ENCODE measurements at places on chromosomes 3 and 15.

GRCh38 chr3:44186111-44186672 is 55.5 kb upstream of the TOPAZ1 start:
- DNase-seq = no peak

- DNase-seq = no peak
Observed at GRCh38 chr3:23421811-23422516, 218.8 kb downstream of the UBE2E2 start.

DNA sequence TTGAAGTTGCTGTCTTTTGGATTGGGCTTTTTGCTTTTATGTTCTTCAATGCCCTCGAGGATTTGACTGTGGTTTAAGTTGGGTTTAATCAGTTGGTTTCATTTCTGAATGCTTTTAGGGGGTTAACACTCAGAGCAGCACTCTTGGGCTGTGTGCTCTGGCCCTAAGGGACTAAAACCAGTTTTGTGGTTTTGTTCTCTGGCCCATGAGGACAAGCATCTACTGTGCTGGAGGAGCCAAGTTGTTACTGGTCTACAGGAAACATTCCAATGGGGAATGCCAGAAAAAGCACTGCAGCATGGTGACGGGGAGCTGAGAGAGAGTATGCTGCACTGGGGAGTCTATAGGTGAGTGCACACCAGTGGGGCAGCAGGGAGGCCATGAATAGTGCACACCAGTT is 596.9 kb downstream of the ZBBX start:
- DNase-seq = no peak

- no peak for DNase-seq
Observed at GRCh38 chr3:14077310-14077709, 47.4 kb downstream of the CHCHD4 start.

GRCh38 chr15:68220967-68221366 is 8.6 kb downstream of the CLN6 start:
- no peak for DNase-seq

- DNase-seq = no peak
Observed at GRCh38 chr3:79587150-79587549, 180.6 kb downstream of the ROBO1 start.

DNA sequence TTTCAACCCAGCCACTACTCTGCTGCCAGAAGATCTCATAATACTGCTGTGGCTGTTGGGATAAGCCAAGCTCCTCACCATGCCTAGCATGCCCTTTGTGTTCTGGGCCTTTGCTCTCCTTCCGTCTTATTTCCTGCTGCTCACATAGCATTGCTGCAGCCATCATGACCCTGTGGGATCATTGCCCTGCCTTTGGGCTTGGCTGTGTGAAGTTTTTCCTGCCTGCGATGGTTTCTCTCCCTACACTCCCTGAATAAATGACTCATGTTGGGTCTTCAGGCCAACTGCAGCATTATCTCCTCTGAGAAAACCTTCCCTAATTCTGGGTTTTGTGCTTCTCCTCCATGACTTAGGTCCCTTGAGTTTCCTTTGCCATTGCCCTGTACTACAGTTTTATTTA is 20.8 kb upstream of the TRA2B start:
- DNase-seq = no peak

DNA sequence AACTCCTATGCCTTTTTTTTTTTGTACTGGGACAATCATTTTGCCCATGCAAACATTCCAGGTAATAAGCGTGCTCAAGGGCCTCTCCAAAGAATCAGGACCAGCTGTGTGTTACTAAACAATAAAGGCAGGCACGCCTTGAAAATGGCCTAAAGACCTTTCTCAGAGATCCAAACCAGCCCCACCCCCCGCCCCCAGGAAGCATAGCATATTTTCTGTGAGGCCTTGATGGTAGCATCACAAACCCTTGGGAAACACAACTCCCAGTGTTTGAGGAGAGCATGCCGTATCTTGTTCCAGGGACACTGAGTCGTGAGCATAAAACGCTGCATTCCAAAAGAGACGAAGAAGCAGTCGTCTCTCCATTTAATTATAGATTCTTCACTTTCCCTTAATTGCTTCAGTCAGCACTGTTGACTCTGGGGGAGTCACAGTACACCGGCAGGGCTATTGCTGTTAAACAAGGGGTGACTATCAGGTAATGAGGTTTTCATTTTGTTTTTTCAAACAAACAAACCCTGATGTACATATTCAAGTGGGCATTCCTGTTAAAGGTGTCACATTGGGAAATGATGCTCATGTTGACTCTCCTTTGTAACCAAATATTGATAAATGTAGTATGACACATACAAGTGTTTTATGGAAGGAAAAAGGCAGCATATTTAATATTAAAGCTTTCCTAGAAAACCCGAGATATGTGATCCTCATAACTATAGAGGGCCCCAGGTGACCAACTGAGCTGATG is 4.4 kb upstream of the TPM1 start:
- DNase-seq = no peak

DNA sequence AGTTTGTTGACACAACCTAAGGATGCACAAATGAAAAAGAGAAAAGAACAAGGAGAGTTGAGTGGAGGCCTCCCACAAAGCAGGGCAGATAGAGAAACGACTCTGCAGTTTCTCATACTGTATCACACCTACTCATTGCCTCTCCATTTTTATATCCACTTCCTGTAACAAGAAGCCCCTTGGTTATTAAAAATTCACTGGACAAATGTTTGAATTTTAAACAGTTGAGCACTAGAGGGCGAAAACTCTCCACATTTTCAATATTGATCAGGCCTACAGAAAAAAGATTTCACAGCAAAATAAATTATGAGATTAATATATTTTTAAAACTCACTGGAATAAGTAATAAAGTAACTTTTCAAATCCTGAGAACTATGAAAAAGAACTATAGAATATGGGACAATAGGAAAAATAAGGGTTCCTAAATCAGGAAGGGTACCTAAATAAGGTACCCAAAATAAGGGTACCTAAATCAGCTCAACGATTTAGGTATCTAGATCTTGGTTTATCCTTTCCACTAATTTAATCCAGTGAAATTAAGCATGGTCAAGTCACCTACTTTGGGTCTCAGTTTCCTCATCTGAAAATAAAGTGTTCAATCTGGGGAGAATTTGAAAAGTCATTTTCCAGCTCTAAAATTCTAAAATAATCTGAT is 47.0 kb upstream of the PPIB start:
- DNase-seq = peak; percentile 20

DNA sequence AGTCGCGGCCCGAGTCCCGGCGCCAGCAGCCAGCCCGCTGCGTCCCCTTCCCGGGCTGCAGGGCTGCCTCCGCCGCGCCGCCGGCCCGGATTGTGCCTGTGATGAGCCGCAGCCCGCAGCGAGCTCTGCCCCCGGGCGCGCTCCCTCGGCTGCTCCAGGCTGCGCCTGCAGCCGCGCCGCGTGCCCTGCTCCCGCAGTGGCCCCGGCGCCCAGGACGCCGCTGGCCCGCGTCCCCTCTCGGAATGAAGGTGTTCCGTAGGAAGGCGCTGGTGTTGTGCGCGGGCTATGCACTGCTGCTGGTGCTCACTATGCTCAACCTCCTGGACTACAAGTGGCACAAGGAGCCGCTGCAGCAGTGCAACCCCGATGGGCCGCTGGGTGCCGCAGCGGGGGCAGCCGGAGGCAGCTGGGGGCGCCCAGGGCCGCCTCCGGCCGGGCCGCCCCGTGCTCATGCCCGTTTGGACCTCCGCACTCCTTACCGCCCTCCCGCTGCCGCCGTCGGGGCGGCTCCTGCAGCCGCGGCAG is 1.2 kb downstream of the CHST2 start:
- no peak for DNase-seq

- DNase-seq = no peak
Observed at GRCh38 chr3:53257465-53257864, 1.6 kb upstream of the TKT start.

DNA sequence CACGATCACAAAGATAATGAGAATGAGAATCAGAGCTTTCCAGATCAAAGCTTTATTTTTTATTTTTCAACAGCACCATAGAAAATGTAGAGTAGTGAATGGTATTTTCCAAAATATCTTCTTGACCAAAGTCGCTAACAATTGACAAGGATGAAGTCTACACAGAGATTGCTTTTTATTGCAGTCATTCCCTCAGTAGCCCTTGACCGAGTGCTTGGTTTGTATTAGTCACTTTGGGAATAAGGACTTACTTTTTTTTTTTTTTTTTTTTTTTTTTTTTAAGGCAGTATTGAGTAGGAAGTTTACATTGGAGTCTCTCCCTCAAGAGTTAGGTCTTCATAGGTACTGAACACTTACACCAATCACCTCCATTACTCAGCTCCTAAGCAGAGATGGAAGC is 39.8 kb downstream of the THRB start:
- DNase-seq = no peak

GRCh38 chr3:187823746-187824145 is 78.5 kb upstream of the BCL6 start:
- no peak for DNase-seq

DNA sequence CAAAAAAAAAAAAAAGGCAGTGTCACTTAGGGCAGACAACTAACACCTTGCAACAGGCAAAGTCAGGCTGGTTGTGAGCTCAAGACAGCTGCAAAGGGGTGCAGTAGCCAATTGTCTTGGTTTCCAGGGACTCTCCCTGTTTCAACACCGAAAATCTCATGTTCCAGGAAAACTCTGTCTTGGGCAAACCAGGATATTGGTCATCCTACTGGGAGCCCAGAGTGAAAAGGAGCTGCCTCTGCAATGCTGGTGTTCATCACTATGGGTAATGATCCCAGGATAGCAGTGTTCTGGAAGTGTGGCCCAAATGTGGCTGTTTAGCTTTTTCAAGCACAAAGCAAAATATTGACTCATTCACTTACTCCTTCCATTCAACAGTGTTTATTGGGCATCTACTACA is 82.6 kb downstream of the ARHGAP31 start:
- no peak for DNase-seq

DNA sequence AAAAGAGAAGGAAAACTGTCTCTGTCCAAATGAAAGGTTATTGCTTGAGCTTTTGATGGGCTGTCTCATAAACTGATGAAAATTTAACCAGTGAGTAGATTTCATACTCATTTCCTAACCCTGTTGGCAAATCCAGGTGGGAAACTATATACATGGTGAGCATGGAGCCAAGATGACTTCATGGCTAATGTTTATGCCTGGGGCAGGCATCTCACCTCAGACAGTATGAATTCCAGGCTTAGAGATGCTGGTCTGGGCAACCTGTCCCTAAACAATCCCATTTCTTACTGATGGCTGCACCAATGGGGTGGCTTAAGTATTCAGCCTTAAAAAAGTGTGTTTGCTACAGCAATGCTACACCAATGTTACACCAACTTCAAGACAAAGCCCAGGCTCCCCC is 58.1 kb downstream of the SLTM start:
- no peak for DNase-seq

DNA sequence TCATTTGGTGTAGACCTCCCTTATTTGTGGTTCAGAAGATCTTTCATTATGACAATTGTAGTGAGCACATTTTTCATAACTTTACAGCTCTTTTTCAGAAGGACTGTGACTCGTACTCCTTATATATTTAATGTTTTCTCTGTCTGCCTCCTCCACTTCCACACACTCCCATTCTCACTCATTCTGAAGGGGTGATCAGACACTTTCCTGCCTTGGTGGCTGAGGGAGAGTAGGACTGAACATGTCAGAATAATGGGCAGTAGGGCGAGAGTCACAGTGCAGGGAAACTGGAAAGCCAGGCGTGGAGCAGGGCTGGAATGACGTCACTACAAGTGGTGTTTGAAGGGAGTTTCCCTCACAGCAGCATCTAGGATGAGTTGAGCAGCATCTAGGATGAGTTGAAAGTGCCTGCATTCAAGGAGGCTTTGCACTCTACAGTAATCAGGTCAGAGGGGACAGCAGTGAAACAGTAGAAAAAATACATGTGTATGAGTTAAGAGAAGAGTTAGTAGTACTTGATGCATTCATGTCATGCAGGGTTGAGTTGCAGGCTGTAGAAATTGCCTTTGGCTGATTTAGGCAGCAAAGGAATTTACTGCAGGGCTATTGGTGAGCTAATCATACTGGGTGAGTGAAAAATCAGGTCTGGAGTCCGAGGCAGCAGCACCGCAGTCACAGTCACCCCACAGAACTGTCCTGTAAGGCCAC is 36.3 kb upstream of the FBXL22 start:
- DNase-seq = no peak

DNA sequence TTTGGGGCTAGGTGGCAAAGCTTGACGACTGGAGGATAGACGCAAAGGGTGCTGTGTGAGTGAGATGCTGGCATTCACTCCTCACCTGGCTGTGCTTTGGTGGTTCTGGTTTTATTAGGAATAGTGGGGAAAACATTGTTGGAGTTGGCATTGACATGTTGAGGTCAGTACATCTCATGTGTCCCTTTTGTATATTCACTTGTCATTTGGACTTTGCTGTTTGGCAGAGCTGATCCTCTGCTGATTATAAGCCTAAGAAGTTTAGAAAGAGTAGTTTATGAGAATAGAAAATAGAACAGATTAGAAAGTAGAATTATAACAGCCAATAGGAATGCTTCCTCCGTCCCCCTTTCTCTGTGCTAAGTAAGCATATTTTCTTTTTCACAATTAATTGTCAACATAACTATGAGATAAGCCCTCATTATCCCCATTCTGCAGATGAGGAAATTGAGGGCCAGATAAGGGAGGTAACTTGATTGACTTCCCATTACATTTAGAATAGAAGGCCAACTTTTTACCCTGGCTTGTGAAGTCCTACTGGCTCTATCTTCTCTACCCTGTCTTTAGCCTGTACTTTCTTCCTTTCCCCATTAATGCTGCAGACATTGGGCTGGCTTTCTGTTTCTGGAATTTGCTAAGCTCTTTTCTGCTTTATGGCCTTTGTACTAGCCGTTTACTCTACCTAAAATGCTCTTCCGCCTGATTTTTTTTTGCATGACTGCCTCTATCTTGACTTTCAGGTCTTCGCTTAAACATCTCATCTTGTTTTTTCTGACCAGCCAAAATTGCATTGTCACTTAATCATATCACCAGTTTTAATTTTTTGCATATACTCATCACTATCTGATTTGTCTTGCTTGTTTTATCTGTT is 12.8 kb downstream of the ITPR1 start:
- no peak for DNase-seq

DNA sequence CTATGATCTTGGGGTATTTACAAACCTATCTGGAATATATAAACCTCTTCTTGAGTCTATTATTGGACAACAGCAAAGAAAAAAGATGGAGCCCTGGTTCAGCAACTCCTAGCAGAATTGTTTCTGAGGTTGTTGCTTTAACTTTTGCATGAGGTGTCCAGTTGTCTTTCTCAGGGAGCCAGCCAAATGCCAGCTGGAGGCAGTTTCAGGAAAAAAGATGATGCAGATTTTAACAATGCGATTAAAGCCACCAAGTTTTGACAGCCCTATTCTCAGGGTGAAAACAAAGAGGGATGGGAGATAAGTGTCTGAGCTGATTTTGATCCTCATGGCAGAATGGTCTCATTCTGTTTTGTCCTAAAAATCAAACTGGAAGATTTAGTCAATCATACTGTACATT is 181.6 kb upstream of the RASGRP1 start:
- no peak for DNase-seq

GRCh38 chr3:37139567-37140052 is 34.8 kb downstream of the LRRFIP2 start:
- no peak for DNase-seq

- no peak for DNase-seq
Observed at GRCh38 chr15:43948691-43949325, 122.0 kb downstream of the WDR76 start.

- no peak for DNase-seq
Observed at GRCh38 chr3:2873986-2874385, 236.2 kb downstream of the IL5RA start.

Data from right renal cortex interstitium (tissue), 3 donors.